ENCODE measurements at places on chromosomes 1 and 21.

GRCh38 chr1:81869307-81869706, 68.6 kb downstream of the ADGRL2 start:
- DNase-seq = no peak

GRCh38 chr1:100045206-100045605, 75.4 kb downstream of the SLC35A3 start:
- DNase-seq = no peak

- no peak for DNase-seq
Observed at GRCh38 chr1:61264825-61265242, 182.5 kb downstream of the NFIA start.

DNA sequence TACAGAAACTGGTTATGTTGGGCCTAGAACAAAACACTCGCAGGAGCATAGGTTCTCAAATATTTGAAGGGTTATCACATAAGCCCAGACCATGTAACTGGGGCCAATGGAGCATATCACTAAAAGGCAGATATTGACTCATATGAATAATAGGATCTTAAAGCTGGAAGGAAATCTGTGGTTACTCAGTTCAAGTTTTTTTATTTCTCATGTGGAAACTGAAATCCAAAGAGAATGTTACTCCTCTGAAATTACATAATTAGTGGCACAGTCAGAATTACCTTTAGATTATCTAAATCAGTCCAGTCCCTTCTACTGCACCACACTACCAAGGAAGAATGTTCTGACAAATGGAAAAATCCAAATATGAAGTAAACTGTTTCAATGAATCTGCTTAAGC, 12.0 kb downstream of the SLAMF8 start:
- DNase-seq = no peak

DNA sequence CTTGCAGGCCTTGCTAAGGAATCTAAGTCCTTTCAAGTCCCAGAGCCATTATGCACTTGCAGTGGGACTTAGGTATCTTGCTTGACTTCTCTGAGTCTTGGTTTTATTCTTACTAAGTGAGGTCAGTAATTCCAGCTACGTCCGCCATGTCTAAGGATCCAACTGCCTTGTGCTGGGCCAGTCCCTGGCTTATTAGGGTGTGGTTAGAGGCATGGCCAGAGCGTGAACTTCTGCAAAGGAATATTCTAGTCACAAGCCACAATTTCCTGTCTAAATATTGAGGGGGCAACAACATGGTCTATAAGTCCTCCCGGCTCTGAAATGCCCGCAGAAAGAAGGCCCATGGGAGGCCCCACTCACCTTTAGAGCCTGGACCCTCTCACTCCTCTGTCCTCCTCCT, 82.9 kb downstream of the TMEM53 start:
- DNase-seq = no peak

GRCh38 chr1:24830680-24831272, 85.5 kb downstream of the CLIC4 start:
- peak; percentile 84 for DNase-seq

DNA sequence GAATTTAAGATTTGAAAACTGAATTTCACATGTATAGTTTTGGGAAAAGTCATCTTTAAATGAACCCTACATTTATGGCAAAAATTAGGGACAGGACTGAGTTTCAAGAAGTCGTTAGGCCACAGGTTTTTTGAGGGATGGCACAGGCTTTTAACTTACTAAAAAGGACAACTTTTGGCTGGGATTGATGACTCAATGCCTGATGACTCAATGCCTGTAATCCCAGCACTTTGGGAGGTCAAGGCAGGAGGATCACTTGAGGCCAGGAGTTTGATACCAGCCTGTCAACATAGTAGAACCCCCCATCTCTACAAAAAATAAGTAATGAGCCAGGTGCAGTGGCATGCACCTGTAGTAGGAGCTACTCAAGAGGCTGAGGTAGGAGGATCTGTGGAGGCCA, 15.9 kb downstream of the UCK2 start:
- DNase-seq = no peak

GRCh38 chr1:19361611-19362147, 49.6 kb downstream of the SLC66A1 start:
- DNase-seq = peak; percentile 27

DNA sequence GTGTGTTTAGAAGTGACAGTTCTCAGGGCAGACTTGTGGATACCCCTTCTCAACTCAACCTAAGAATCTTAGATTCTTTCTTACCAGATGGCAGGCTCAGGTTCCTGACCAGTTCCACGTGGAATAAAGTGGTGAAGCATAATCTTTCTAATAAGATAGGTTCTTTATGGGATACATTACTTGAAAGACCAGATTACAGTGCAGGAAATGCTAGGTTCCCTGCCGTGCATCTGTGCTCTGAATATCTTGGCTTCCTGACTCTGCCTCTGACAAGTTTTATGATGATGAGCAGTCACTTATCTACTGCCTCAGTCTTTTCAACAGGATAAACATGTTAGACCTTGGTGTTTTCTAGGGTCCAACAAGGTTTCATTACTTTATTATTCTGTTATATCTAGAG, 207.9 kb upstream of the CACYBP start:
- DNase-seq = no peak

DNA sequence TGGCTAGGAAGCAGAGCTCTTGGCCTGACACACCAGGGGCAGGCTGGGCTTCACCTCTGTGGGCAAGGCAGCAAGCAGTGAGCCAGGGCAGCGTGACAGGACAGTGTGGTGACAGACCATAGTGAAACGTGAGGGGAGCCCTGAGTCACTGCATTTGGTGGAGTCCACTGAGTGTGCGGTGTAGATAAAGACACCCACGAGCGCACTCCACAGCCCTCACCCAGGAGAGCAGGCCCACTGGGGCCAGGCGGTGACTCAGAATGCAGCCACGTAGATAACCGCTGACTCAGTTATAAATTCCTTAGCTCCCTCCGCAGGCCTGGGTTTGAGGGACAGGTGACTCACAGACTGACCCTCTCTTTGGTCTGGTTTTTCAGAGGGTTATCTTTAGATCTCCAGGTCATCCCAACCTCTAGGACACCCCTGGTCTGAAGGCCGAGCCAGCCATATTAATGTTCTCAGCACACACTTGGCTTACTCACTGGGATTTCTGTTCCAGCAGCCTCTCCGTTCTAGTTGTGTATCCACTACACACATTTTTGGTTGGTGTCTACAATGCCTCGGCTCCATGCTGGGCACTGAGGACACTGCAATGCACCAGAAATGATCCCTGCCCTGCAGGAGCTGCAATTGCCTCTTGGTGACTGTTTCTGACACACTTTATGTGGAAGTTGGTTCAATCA, 90.2 kb upstream of the TSPAN2 start:
- DNase-seq = peak; percentile 97

GRCh38 chr1:227043755-227044154, 103.7 kb downstream of the COQ8A start:
- DNase-seq = peak; percentile 62

- DNase-seq = no peak
Observed at GRCh38 chr1:209370241-209370995, 213.1 kb upstream of the CAMK1G start.

DNA sequence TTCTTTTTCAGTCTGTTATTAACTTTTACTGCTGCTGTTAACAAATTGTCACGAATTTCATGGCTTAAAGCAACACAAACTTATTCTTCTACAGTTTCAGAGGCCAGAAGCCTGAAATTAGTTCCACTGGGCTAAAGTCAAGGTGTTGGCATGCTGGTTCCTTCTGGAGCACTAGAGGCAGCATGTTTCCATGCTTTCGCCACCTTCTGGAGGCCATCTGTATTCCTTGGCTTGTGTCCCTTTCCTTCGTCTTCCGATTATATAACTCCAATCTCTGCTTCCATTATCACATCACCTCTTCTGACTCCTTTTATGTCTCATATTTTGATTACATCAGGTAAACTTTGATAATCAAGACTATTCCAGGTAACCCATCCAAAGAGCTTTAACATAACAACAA, 1742.1 kb downstream of the BRINP3 start:
- DNase-seq = no peak

- DNase-seq = no peak
Observed at GRCh38 chr1:46558141-46558963, 6.9 kb upstream of the KNCN start.

DNA sequence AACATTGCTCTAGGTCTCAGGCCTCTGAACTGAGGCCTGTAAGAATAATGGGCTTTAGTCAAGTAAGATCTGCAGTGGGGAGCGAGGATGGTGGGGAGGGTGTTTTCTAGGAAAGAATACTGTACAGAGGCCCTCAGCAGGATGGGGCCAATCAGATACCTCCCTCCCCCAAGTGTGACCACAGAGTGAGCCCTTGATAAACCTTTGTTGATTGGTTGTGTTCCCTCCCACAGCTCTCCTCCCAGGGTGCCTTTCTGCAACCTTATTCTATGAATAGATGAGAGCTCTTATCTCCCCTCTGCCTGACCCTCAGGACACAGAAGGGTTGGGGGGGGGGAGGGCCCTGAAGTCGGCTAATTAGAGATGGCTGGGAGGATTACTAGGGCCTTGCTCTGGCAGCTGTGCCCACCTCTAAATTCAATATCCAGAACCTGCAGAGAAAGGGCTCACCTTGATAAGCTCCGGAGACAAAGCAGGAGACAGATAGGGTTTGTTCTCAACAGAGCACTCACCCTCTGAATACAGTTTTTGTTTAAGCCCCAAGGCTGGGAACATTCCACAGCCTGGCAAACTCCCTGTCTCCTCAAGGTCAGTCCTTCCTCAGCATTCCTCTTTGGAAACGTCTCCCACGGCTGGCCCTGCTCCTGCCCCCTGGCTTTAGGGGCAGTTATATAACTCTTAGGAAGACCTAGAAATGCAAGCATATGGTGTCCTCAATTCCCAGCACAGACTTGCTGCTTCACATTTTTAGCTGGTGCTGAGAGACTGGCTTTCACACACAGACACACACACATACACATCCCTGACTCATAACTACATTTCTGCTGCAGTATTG, 42.9 kb downstream of the ATP1A1 start:
- peak; percentile 42 for DNase-seq

GRCh38 chr1:227560393-227561173, 2.8 kb upstream of the ZNF678 start:
- DNase-seq = no peak

DNA sequence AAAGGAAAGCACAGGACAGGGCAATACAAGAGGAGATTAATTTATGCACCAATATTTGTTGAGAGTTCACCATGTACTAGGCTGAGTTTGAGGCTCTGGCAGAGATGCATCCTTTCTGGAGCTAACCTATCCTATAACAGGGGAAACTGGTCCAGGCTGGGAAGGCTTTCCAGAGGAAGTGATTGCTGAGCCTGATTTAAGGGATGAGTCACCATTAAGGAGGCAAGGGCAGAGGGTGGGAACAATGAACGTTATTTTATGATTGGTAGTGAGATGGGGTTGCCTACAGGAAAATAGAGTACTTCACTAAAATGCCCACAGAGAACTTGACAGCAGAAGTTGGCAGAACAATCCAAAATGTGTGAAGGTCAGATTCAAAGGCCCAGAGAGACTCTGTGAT, 141.4 kb downstream of the PLPP3 start:
- DNase-seq = peak; percentile 26

GRCh38 chr1:234770924-234771540, 161.1 kb upstream of the IRF2BP2 start:
- DNase-seq = no peak

- DNase-seq = peak; percentile 29
Observed at GRCh38 chr1:65971547-65971946, 178.9 kb downstream of the PDE4B start.
